ENCODE measurements at places on chromosomes 6 and 20. TPM values are rescaled to one million over a fixed set of nuclear protein-coding genes. Genes with fewer than 3 reads are reported as not detected.
A peak's percentile ranks its signal among the peaks of the same experiment; 100 is the strongest.

GRCh38 chr6:36976007-36976264 is 10.1 kb downstream of the MTCH1 start:
- no peak for DNase-seq

DNA sequence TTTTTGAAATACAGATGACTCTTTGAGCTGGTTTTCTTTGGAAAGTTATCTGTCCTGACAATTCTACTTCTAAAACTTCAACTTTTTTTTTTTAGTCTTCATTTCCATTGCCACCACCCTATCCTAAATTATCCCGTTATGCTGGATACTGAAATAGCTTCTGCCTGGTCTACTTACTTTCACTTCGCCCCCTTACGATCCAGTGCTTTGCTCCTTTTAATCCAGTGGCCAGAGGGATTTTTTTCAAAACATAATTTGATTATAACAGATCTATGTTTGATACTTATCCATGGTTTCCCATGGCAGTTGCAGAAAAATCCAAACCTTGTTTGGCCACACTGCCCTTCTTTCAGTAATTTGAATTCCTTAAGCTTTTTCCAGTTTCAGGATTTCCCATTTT is 27.4 kb downstream of the ASXL1 start:
- DNase-seq: no peak

GRCh38 chr6:165735065-165735464 is 72.0 kb upstream of the PDE10A start:
- DNase-seq: no peak

DNA sequence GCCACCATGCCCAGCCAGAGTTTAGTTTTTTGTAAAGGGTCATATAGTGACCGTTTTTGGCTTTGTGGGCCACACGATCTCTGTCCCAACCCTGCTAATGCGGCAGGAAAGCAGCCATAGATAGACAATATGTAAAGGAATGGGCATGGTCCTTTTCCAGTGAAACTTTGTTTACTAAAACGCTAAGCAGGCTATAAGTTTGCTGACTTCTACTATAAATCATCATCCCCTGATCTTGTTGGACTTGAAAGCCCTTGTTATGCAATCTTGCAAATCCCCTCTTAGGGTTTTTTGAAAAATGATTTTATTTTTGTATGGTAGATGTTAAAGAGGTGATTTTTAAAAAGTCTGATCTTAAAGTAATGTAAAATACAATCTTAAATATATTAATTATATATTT is 63.6 kb downstream of the CBFA2T2 start:
- DNase-seq: no peak

GRCh38 chr6:167338541-167339117 is 13.7 kb downstream of the TTLL2 start:
- DNase-seq: no peak

DNA sequence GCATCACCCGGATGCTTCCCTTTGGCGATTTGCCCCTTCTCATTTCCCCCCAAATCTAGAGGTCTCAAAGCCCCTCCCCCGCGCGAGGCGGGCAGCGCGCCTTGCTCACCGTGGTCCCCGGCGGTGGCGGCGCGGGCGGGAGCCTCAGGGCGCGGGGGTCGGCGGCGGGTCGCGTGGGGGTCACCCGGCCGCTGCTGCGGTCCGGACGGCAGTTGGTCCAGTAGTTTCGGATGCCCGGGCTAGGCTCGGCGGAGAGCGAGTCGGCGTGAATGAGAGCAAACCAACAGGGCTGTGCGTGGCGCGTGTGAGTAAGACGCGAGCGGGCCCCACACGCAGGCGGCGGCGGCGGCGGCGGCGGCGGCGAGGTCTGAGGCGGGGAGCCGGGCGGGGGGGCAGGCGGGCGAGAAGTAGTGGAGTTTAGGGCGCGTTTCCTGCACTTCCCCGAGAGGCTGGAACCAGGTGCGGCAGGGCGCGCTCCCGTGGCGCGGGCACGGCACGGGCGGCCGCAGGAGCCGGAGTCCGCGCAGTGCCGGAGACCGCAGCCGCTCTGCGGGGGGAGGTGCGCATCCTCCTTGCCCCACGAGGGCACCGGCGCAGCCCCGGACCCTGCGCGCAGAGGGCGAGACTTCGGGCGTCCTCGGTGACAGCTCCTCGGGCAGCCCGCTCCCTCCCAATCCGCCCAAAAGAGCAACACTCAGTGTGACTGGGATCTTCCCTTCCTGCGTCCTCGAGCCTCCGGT is 567 bp downstream of the HS3ST5 start:
- DNase-seq: peak; percentile 20

PDE10A gene
- total RNA-seq: 11.5 TPM

DNA sequence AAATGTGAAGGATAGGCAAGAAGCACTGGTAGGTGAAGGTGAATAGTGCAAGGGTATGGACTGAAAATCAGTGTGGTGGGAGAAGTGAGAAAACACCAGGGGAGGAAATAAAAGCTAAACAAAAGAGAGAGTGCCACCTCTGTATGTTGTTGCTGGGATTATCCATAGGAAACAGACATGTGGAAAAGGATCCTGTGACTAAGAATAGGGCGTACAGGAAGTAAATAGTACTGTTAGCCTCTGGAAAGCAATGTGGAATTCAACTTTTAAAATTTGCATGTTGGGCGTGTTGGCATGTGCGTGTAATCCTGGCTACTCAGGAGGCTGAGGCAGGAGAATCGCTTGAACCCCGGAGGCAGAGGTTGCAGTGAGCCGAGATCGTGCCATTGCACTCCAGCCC is 661.7 kb downstream of the KIF16B start:
- DNase-seq: no peak

SLC12A5 gene
- 8.8 TPM for total RNA-seq

ESR1 gene
- total RNA-seq: 0.05 TPM

All from endothelial cell (in vitro differentiated cells).